ENCODE measurements at places on chromosomes 3 and 15.

DNA sequence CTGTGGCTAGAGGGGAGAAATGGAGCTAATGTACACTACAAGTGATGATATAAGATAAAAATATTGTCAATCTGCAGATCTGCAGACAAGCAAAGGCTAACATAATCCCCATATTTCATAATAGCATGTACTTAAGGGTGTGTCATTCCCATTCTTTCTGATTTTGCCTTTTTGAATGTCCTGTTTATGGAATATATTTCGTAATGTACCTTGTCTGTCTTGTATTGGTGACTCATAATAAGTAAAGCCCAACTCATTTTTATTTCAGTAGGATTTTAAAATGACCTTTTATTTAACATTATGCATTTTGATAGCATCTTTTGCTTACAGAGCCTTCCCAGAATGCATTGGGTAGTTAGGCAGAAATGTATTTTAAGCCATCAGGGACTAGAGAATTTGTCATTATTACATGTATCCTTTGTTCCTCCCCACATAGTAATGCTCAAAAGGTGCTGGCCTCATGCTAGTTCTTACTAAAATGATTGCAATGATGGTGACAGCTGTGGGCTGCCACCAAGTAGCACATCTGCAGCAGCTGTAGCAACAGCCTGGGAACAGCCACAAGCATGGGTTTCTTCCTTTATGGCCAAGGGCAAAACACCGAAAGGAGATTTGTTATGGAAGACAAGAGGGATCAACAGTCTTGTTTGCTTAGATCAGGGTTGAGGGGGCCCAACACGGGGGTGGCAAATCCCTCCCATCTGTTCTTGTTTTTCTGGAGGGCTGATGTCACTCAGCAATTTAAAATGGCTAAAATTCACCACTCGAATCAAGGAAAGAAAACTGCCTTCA, 188.5 kb downstream of the CADPS start:
- no peak for DNase-seq

GRCh38 chr3:81744366-81744765, 17.1 kb downstream of the GBE1 start:
- DNase-seq, result no peak

GRCh38 chr3:188280627-188281026, 126.7 kb downstream of the LPP start:
- no peak for DNase-seq

- peak; percentile 56 for DNase-seq
Measured at GRCh38 chr3:161372321-161373260, 1.3 kb upstream of the SPTSSB start.

GRCh38 chr3:134998158-134998557, 203.1 kb downstream of the EPHB1 start:
- DNase-seq, result no peak

Measured in right forelimb (tissue), 1 donor.